Fibroblast of the aortic adventitia (primary cell): ENCODE measurements at places on chromosomes 1 and 21.
A peak's percentile ranks its signal among the peaks of the same experiment; 100 is the strongest.

GRCh38 chr1:7705048-7705907 lies 65.8 kb upstream of the VAMP3 start:
- no peak for DNase-seq

DNA sequence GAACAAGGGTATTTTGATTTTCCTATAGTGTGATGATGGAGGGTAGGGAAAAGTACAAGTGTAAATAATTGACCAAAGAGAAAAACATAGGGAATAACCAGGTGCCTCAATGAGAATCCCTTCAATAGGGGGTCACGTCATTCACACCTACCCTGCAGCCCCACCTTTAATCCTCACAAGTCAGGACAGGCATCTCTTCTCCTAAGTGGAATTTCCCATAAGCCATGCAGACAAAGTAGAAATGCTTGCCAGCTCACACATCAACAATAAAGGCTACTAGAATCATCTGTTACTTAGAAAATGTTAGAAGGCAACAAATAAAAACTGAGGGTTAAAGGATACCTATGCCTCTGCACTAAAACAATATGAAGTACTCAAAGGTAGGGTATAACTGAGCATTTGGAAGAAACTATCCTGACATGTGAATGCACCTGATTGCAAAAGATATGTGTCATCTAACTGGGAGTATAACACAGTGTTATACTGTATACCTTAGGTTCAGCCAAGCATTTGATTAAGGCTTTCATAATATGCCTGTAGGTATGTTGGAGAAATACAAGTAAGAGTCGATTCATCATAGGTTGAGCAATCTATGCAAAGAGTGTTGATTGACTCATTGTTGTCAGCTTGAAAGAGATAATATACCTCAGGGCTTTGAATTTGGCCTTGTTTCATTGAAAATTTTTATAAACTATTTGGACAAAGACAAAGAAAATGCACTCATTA lies 32.4 kb upstream of the ATP1A1 start:
- no peak for DNase-seq

DNA sequence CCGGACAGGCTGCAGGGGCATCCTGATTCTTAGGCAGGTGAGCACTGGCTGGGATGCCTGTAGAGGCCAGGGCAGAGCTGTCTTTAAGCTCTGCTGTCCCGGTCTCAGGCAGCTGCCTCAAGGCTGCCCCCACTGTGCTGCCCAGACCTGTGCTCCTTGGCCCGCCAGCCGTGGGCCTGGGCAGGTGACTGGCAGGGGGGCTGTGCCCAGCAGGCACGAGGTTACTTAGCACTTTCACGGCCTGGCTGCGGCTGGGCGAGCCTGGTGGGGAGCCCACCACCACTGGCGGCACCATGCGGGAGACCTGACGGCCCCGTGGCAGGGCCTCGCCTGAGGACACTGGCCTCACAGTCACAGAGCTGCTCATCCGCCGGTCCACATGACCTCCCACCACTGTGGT lies 8.2 kb downstream of the CRYBG2 start:
- DNase-seq, result no peak

DNA sequence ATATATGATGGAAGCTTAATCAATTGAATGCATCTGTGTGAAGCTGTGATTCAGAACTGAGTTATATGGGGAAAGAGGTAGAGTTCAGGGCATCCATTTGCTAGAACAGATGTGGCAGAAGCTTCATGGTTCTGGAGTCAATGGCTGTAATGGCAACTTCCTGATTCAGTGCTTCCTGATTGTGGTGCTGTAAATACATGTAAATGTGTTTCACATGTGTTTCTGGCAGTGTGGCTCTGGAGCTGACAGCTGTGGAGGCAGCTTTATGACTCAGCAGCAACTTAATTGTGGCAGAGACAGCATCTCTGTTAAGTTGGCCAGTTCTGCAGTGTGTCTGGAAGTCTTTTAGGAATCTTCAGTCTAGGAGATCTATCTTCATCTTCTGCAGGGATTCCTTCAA lies 226.6 kb upstream of the ZRANB2 start:
- DNase-seq, result peak; percentile 56

DNA sequence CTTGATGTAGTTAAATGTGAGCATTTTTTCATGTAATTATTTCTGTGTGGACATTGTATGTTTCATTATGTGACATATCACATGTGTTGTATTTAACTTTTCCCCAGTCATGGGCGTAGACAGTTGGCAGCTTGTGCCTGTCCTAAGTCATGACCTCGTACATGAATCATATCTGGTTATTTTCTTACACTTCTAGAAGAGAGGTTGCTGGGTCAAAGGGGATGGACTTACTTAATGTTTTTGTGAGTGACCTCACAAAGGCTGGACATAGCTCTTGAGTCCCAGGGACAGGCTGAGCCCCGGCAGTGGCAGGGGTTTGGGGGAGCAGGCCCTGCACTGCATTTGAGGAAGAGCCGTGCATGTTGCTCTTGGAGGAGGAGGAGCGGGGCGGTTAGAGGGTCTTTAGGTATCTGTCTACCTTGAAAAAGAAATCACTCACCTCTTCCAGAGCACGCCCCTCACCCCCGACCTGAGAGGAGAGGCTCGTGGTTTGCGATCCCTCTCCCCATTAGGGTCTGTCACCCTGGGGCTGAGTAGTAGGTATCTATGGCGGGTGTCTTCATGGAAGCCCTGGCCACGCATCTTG lies 16.4 kb downstream of the IFNGR2 start:
- DNase-seq, result peak; percentile 85

GRCh38 chr21:46436621-46437020 lies 22.1 kb upstream of the DIP2A start:
- no peak for DNase-seq

GRCh38 chr21:31727181-31727580 lies 4.7 kb downstream of the SCAF4 start:
- no peak for DNase-seq
